ENCODE measurements at places on chromosomes 16 and 17. TPM values are rescaled to one million over a fixed set of nuclear protein-coding genes. Genes with fewer than 3 reads are reported as not detected.

CLCN7 gene
- total RNA-seq = 45.1 TPM

ABCA8 gene
- not detected for total RNA-seq

METRNL gene
- 35.2 TPM for total RNA-seq

CTRB2 gene
- not detected for total RNA-seq

IQCK gene
- total RNA-seq = 40.6 TPM

UMOD gene
- total RNA-seq = not detected

TAT gene
- not detected for total RNA-seq

RCVRN gene
- total RNA-seq = not detected

TP53TG3C gene
- total RNA-seq = not detected

RAB37 gene
- 0.44 TPM for total RNA-seq

PRDM7 gene
- total RNA-seq = not detected

ADORA2B gene
- total RNA-seq = 21.1 TPM

SKAP1 gene
- 0.69 TPM for total RNA-seq

PIK3R6 gene
- not detected for total RNA-seq

ODAD4 gene
- not detected for total RNA-seq

SLC5A11 gene
- not detected for total RNA-seq

TEX14 gene
- 0.27 TPM for total RNA-seq

KIF2B gene
- not detected for total RNA-seq

SLC35G6 gene
- not detected for total RNA-seq

IST1 gene
- 141 TPM for total RNA-seq

CDH8 gene
- total RNA-seq = not detected

VTN gene
- 0.07 TPM for total RNA-seq

PRSS53 gene
- 1.2 TPM for total RNA-seq

CCL18 gene
- not detected for total RNA-seq

CLEC19A gene
- total RNA-seq = not detected

CTF1 gene
- total RNA-seq = 0.33 TPM

GSDMA gene
- total RNA-seq = not detected

UTS2R gene
- not detected for total RNA-seq

ITGA2B gene
- total RNA-seq = not detected

TBC1D3C gene
- 0.13 TPM for total RNA-seq

KRTAP4-9 gene
- not detected for total RNA-seq

CACNA1H gene
- total RNA-seq = not detected

FAAP100 gene
- total RNA-seq = 31.2 TPM

ATP6V0A1 gene
- total RNA-seq = 22.9 TPM

MYH1 gene
- not detected for total RNA-seq

TBC1D3E gene
- 0.89 TPM for total RNA-seq

CD300H gene
- not detected for total RNA-seq

ABHD15 gene
- 5.9 TPM for total RNA-seq

SLFN14 gene
- total RNA-seq = not detected

RAC3 gene
- total RNA-seq = 16.5 TPM

SULT1A2 gene
- total RNA-seq = not detected

IL17C gene
- 0.79 TPM for total RNA-seq

APRT gene
- total RNA-seq = 289 TPM

ESRP2 gene
- 0.54 TPM for total RNA-seq

MYADML2 gene
- total RNA-seq = not detected

KRT16 gene
- total RNA-seq = not detected

ABCC6 gene
- not detected for total RNA-seq

RPS15A gene
- total RNA-seq = 2,615 TPM

SLC2A4 gene
- 0.13 TPM for total RNA-seq

FBXW10B gene
- 0.15 TPM for total RNA-seq
